Epithelial cell of proximal tubule (primary cell): ENCODE measurements at places on chromosomes 3 and 15.

GRCh38 chr3:147410116-147410525, 956 bp downstream of the ZIC1 start:
- no peak for DNase-seq

DNA sequence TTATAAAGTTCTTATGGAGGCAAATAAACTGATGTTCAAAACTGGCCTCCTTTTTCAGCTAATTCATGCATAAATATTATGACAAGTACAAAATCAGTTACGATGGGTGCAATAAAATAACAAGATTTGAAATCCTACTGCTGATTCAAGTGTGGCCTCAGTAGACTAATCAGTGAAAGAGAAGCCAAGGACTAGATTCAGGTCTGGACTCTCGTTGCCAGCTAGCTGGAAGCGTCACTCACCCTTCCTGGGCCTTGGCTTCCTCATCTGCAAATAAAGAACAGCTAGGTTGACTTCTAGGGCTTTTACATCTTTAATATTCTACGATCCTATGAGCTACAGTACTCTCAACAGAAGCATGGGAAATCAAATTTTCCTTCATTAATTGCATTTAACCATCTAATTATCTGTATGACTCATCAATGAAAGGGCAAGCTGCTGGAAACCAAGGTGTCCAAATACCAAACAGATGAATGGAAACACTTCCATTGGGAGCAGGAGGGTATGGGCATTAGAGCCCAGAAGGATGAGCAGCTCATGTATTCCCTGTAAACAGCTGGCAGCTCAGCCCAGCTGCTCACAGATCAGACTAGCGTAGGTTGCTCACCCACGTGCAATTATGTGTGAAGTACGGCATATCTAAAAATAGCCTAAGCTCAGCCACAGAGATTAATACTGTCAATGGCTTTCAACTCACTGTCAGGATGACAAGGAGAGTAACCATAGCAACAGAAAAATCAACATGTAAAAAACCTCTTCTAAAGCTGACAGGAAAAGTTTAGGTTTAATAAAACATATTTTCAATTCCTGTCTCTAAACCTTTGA, 294.8 kb downstream of the PLCL2 start:
- no peak for DNase-seq

GRCh38 chr15:21267226-21267625, 173.1 kb downstream of the POTEB3 start:
- DNase-seq = no peak

DNA sequence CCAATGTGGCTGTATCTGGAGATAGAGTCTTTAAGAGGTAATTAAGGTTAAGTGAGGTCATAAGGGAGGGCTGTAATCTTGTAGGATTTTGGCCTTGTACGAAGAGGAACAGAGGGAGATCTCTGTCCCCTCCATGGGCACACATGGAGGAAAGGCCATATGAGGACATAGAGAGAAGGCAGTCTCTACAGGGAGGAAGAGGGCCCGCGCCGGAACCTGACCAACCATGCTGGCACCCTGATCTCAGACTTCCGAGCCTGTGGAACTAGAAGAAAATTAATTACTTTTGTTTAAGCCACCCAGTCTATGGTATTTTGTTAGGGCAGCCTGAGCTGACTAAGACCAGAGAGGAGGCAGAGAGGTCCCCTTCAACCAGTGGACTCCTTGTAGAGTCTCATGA, 17.7 kb upstream of the MRPS22 start:
- DNase-seq = no peak

- no peak for DNase-seq
These were observed 19.0 kb downstream of the PDHB start for GRCh38 chr3:58414538-58415197.

DNA sequence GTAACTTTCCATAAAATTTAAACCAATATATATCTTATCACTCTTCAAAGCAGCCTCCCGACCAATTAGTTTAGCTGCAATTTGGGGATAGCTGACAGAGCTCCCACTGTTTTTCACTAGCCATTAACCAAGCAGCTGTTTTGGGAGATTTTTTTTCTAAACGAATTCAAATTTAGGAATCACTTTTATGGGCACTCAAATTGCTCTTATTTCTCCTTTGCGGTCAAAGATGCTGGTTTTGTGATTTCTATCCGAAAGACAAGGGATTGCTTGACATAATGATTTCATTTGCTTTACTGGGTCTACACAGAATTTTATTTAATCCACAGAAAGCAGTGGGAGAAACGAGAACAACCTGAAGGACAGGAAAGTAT, 505.7 kb upstream of the IL12A start:
- DNase-seq = no peak

- no peak for DNase-seq
These were observed 224.3 kb upstream of the RASGRP1 start for GRCh38 chr15:38788918-38789317.

- DNase-seq = no peak
These were observed 23.7 kb downstream of the CRYGS start for GRCh38 chr3:186520431-186520830.

DNA sequence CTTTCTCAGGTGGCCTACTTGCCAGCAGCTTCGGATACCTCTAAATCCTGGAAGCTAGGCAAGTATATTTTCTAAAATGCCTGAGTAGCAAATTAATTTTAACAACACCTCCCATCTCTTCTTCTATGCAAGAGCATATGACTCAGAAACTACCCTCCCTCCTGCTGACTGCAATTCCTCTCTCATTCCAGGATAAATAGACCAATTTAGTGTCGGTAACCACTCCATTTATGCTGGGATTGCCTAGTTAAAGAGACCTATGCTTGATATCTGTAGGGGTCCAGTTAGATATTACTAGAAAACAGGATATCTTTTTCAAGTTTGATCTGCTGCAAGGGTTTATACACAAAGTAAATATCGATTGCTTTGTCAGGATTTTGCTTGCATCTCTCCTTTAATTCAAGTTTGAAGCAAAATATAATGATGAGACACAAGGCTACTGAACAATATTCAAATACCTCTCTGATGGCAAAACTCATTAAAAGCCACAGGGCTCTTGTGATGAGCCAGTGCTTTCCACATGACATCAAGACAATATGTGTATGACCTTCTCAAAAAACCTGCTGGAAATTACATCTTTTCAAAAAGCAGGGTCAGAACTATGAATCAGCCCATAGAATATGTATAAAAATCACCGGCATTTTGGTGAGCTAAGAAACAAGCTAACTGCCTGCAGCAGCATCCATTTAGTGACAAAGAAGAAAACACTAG, 491.6 kb upstream of the NECTIN3 start:
- no peak for DNase-seq

GRCh38 chr3:52053307-52054304, 2.8 kb downstream of the DUSP7 start:
- DNase-seq = no peak

- DNase-seq = no peak
These were observed 32.5 kb upstream of the ZNF445 start for GRCh38 chr3:44510000-44510368.

DNA sequence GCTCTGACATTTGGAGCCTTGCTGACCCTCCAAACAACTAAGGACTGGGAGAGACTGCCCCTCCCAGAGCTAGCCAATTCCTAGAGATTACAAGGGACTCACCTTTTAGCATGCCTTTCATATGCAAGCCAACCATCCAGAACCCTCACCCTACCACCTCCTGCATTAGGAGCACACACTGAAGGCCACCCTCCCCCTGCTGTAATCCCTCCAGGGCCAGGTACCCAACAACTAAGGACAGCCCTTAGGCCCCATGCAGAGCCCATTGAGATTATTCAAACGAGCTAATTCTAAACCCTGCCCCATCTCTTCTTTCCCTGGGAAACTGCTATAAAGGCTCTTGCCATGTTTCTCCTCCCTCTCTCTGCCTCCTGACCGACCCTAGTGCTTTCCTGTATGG, 352.6 kb downstream of the ERC2 start:
- DNase-seq = no peak

GRCh38 chr15:78361771-78362506, 21.8 kb downstream of the CRABP1 start:
- no peak for DNase-seq

- no peak for DNase-seq
These were observed 461.3 kb upstream of the NAALADL2 start for GRCh38 chr3:174397848-174398247.

- no peak for DNase-seq
These were observed 7.3 kb upstream of the EHD4 start for GRCh38 chr15:41979493-41980266.

GRCh38 chr3:9732080-9732739, 675 bp downstream of the BRPF1 start:
- DNase-seq = no peak

DNA sequence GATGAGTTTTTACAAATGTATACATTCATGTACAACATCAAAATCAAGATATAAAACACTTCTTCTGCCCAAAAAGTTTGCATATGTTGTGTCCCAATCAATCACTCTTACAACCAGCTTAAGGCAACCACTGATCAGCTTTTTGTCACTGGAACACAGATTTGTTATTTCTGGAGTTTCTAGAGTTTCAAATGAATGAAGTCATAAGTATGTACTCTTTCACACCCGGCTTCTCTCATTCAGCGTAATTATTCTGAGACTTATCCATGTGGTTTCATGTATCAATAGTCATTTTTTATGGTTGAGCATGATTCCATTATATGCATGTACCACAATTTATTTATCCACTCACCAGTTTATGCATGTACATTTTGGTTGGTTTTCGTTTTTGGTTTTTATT, 53.0 kb upstream of the CORO2B start:
- DNase-seq = no peak

GRCh38 chr3:132346841-132347736, 29.9 kb downstream of the ACP3 start:
- peak; percentile 23 for DNase-seq

DNA sequence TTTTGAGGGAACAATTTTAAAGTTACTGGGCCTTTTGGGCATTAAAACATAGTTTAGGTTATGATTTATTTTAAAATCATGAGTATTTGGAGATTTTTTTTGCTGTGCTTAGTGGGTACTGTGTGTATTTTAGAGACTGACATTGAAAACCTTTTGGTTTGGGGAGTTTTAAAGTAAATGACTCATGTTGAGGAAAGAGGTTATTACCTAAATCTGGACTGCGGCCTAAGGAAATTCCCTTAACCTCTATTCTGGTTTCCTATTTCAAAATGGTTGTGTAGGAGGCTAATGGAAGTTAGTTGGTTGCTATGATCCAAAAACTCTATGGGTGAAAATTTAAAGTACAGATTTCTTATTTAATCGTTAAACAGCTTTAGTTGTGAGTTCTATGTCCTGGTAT, 57.3 kb upstream of the DPH6 start:
- no peak for DNase-seq

- no peak for DNase-seq
These were observed 31.2 kb downstream of the RYR3 start for GRCh38 chr15:33341953-33342352.

GRCh38 chr3:33716227-33716626, 1.8 kb downstream of the CLASP2 start:
- DNase-seq = no peak

- DNase-seq = no peak
These were observed 131.6 kb downstream of the TUSC7 start for GRCh38 chr3:116841003-116841735.

GRCh38 chr3:9947025-9947995, 4.9 kb downstream of the PRRT3 start:
- DNase-seq = no peak

GRCh38 chr3:181899702-181900101, 188.0 kb downstream of the SOX2 start:
- DNase-seq = no peak

DNA sequence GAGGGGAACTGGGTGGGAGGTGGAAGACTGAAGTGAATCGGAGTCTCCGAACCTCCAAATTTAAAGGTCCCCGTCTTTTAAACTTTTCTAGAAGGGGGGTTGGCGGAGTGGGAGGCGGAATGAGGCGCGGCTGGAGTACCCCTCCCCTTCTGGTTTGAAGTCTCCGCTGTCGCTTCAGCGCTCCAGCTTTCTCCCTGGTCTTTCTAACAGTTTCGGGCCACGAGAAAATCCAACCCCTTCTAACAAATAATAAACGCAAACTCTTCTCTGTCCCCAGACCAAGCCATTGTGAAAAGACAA, 2.5 kb upstream of the MECOM start:
- no peak for DNase-seq

DNA sequence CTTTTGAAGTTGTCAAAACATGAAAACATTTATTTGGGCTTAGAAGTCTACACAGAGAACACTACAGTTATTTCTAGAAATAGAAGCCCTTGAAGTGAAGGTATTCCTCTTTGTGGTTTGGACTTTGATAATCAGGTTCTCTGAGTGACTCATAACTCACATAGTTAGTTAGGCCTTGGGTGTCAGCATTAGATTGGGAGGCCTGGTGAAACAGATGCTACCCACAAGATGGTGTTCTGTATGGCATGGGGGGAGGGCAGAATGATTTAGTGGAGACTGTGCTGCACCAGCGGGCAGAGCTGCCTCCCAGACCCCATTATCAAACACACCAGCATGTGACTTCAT, 108.9 kb upstream of the ETV5 start:
- no peak for DNase-seq

DNA sequence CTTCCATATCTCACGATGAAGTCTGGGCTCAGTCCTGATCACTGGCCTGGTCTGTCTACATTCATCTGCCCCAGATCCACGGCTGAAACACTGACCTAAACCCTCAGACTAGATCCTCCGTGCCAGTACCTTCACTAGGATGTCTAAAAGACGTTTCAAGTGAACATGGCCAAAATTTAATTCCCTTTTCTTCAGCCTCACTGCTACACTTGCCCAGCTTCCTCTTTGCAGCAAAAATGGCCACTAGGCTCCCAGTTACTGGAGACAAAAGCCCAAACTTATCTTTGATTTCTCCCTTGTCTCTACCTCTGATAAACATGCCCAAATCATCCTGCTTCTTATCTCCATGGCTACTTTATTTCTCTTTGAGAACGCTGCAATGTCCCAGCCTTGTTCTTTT, 1.7 kb downstream of the RASSF1 start:
- DNase-seq = no peak
